ENCODE measurements at places on chromosomes 5 and 9.

DNA sequence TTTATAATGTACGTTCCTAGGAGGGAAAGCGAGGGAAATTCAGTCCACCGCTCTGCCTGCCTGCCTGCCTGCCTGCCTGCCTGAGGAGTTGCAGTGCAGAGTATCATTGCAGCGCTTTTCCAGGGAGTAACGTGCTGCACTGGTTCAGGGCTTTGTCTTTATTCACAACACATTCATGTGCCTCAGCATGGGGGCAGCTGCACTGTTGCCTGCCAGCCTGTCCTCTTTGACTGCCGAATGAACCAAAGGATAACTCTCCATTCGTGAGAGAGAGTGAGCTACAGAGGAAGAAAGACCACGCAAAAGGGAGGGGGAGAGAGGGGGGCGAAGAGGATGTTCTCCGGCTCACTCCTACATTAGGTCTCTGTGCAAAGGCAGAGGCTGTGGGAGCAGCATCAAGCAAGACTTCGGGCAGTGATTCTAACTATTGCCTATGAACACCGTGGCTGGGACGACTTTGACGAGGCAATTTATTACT, 791.2 kb downstream of the MAT2B start:
- DNase-seq = no peak

DNA sequence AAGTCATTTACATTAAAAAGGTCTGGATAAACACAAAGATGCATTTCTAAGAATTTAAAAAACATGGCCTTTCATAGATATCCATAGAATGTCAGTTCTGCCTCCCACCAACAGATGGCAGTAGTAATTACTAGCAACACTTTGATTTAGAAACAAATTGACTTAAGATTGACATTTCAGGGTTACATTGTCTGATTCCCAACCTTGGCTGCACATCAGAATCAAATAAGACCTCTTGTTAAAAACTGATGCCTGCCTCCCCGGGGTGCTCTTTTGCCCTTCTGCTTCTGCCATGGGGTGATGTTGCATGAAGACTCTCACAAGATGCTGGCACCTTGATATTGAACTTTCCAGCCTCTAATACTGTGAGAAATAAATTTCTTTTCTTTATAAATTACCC, 146.2 kb upstream of the GPR151 start:
- no peak for DNase-seq

GRCh38 chr5:63097286-63097685, 518.7 kb downstream of the LRRC70 start:
- no peak for DNase-seq

GRCh38 chr5:1037671-1038416, 29.2 kb downstream of the NKD2 start:
- DNase-seq = no peak

- DNase-seq = no peak
Measured at GRCh38 chr5:74371621-74372020, 268.9 kb downstream of the ENC1 start.

DNA sequence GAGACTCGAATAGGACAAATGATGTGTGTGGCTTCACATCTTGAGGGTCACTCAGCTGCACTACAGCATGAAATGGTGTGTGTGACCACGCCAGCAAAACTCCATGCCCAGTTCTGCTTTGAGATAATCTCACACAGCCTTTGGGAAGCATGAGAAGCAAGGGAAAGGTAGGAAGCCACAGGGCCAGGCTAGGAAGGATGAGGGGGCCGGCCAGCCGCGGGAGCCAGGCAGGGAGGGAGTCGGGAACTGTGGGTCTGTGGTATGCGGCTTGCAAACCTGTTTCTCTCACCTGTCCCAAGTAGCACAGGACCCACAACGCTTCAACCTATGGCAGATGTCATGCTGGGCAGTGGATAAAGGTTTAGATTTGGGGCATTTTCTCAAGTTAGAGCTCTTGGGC, 142.0 kb downstream of the HSPA4 start:
- DNase-seq = no peak

GRCh38 chr5:155193483-155194107, 180.0 kb downstream of the KIF4B start:
- no peak for DNase-seq

DNA sequence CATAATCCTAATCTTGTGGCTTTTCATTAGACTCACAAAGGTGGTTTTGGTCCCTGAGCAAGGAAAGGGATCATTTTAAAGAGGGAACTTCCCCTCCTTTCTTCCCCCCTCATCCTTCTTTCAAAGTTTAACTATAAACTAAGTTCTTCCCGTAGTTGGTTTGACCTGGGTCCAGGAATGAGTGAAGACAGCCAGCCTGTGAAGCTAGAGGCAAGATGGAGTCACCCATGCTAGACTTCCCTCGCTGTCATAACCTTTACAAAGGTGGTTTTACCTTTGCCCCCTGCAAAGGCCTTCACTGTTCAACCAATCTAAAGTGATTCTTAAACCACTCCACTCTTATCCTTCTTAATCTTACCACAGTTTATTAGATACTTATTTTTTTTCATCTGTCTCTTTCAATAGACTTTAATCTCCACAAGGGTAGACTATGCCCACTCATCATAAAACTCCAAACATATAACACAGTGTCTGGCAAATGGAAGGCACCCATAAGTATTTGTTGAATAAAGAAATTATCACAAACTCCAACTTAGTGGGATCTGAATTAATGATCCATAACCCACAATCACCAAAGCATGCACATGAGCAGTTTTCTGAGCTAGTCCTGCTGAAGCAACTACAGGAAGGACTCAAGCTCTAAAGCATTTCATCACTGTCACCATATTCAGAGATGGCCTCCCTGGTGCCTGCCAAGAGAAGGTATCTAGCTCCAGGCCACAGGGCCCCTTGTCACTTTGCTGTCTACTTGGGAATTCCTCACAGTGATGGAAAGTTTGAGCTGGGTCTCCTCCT, 369.0 kb downstream of the SPOCK1 start:
- DNase-seq = no peak

- no peak for DNase-seq
Measured at GRCh38 chr9:121283856-121284732, 16.1 kb downstream of the GSN start.

DNA sequence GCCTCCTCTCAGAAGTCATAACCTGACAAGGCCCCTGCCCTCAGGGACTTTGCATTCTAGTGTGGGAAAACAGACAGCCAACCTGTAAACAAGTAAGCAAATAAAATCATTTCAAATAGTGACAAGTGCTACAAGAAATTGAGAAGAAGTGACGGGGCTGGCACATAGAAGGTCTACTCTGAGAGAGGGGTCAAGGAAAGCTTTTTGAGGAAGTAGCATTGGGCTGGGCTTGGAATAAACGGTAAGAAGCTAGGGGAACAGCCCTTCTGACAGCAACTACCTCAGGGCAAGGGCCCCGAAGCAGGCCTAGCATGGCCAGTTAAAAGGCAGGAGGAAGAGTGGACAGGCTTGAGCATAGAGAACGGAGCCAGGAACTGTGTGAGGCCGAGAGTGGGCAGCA, 4.8 kb upstream of the SLC2A8 start:
- no peak for DNase-seq

DNA sequence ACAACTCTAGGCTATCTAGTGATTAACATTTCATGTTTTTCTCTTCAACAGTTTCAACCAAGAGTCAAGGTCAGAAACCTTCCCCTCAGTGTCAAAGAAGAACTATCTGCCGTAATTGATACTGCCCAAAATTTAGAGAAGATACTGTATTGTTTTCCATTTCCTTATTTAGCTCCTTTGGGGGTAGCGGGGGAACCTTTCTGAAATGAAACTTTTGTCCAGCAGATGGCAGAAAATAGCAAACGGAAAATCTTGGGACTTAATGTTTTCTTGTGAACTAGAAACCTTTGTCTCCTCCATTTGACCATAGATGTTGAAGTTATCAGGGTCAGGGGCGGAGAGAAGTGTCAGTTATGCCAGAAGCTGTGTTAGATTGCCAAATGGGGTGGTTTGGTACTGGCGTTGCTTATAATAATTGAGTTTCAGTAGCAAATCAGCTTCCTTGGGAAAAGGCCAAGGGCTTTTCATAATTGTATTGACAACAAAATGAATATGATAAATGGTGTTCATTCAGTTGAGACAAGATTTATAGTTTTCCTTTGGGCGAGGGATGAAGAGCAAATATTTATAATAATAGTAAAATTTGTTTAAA, 101.7 kb upstream of the TLX3 start:
- DNase-seq = no peak

- no peak for DNase-seq
Measured at GRCh38 chr9:28909526-28909925, 1336.2 kb upstream of the C9orf72 start.

- DNase-seq = no peak
Measured at GRCh38 chr5:101306391-101307137, 403.5 kb upstream of the ST8SIA4 start.

DNA sequence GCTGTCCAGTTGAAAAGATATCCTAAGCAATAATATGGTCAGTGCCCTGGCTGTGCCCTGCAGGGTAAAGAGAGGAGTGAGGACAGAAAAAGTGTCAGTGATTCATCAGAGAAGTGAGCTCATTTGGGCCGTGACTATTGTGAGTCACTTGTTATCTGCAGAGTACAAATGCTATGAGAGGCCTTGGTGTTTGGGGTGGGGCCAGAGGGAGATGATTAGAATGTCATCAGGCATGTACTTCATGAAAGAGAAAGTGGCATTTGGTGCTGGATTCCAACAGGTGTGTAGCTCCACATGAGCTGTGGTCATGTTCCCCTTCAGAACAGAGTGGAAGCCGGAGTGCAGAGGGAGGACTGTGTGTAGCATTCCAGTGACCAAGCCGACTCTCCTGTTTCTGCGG, 174.1 kb downstream of the KDM4C start:
- no peak for DNase-seq

- DNase-seq = no peak
Measured at GRCh38 chr5:64347309-64347708, 158.5 kb upstream of the RGS7BP start.

DNA sequence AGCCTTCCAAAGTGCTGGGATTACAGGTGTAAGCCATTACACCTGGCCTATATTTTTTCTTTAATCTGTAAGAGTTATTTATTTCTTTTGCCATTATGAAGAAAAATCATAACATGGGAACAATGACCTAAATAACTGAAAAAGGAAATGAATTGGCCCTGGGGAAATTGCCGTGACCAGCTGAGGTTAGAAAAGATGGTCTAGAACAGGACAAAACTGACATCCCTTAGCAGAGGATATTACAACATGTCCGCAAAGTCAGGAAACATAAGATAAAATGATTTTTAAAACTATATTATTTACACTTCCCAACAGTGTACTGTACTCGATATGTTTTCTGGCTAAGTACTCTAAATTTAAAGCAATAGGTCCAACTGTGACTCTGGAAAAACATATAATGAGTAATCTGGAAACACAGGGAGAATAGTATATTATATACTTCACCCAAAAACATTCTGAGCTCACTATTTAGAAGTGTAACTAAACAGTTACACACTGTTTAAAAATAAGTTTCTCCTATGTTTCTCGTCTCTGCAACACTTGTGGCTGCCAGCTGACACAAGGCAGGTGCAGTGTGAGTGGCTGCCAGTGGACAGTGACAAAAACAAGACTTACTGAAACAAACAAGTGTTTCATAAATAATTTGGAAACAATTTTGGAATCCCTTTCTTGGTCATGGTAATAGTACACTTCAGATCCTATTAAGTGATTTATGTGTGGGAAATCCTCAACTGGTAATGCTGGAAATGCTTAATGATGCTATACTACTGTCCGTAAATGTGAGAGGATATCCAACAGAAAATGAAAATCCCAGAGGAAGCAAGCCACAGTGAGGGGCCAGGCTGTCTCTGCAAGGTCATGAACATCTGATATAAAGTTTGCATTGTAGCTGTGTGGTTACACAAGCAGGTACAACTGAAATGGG, 69.1 kb downstream of the C9orf85 start:
- no peak for DNase-seq

GRCh38 chr5:95825495-95825894, 3.0 kb upstream of the GLRX start:
- DNase-seq = no peak

DNA sequence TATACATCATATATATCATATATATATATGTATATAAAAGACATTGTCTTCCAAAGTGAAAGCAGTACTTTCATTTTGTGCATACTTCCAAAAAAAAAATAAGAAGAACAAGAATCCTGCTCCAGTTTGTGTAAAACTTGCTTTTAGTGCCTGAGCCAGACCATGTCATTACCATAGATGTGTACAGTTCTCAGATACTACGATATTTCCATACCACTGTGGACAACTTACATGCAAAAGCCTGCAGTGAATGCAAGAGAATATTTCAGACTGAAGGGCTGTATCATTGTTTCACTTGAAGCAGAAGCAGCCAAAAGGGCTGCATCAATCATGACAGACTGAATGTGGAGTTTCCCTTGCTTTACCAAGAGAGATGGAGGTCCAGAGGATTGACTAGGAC, 72.6 kb upstream of the CYLC2 start:
- no peak for DNase-seq

DNA sequence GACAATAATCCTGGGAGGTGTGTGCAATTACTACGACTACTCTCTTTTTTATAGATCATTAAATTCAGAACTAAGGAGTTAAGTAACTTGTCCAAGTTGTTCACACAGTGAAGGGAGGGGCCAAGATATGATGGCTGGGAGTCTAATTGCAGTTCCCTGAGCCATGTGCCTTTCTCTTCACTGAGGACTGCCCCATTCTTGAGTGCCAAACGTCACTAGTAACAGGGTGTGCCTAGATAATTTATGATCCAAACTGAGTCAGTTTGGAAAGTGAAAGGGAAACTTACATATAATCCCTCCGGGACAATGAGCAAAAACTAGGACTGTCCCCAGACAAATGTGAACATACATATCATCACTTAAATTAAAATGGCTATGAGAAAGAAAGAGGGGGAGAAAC, 20.2 kb downstream of the IL7R start:
- DNase-seq = no peak

GRCh38 chr9:128972956-128973355, 25.5 kb downstream of the NUP188 start:
- no peak for DNase-seq

- no peak for DNase-seq
Measured at GRCh38 chr9:70553707-70554673, 139.5 kb upstream of the KLF9 start.

GRCh38 chr5:34915856-34916192, 313 bp downstream of the BRIX1 start:
- no peak for DNase-seq

DNA sequence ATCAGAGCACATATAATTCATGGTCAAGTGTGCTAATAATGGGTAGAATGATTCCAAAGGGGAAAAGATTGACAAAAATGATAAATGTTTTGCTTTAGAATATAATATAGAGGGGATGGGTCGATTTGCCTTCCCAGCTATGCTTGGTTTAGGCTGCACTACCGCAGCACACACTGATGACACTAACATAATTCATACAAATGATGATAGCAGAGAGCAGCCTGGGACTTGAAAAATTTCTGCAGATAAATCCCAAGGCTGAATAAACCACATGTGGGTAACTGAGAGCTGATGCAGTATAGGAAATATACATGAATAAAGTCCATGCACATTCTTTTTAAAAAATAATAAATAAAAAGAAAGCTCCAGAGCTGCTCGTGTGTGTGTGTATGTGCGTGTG, 54.5 kb downstream of the EFNA5 start:
- DNase-seq = no peak

- no peak for DNase-seq
Measured at GRCh38 chr5:73743161-73743560, 117.2 kb downstream of the ARHGEF28 start.

Measured in cortex of kidney (tissue), 1 donor.